ENCODE measurements at places on chromosomes 11 and 22. TPM values are rescaled to one million over a fixed set of nuclear protein-coding genes. Genes with fewer than 3 reads are reported as not detected.

- no peak for DNase-seq
These were observed 64.7 kb upstream of the TBCEL start for GRCh38 chr11:120959189-120959588.

ACCS gene
- 22.6 TPM for total RNA-seq

DNA sequence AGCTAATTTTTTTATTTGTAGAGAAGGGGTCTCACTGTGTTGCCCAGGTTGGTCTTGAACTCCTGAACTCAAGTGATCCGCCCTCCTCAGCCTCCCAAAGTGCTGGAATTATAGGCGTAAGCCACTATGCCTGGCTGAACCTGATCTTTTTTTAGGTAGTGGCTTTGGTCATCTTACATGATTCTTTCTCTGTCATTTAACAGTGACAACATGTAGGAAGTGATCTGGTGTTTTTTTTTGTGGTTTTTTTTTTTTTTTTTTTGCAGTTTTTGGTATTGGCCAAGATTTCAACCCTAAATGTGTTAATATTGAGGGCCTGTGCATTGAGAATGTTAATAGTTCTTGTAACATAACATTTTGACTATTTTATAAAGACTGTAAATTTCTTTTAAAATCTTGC, 8.0 kb upstream of the FERMT3 start:
- no peak for DNase-seq

DNA sequence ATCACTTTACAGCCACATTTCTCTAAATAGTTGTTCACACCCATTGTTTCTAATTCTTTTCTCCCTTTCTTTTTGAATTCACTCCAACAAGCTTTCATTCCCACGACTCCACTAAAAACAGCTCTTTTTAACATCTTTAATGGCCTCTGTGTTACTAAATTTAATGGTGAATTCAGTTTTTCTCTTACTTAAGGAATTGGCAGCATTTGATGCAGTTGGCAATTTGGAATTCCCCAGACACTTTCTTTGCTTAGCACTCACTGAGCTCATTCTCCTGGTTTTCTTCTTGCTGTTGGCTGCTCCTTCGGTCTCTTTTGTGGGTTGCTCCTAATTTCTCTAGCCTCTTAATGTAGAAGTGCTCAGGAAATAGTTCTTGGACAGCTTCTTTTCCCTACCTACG, 40.5 kb upstream of the OR9Q1 start:
- DNase-seq, result no peak

All from T-helper 17 cell (primary cell).